ENCODE measurements at places on chromosomes 2 and 18.

DNA sequence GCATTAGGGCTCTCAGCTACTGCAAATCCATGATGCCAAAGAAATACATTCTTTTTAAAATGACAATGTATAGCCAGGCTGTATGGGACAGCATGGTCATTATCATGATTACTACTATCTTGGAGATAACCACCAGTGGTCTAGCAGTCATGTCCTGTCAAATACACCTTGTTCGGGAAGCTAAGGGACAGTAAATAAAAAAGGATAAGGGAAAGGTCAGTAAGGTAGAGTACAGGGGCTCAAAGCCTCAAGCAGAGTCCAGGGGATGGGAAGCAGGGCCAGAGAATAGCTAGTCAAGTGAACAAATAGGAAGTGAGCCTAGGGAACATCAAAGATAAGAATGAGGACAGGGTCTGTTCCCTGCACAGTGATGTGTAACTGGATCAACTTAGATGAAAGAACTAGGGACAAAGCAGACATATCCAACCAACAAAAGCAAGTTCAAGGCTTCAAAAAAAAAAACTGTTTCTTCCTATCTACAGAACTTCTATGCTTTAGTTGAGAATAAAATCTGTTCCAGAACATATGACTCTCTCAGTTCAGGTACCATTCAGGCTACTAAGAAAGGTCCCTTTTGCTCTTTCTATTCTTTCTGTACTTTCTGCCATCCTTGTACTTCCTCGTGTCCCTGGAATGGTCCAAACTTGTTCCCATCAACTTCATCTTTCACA lies 62.9 kb upstream of the EHBP1 start:
- DNase-seq: no peak

GRCh38 chr18:73087282-73087977 lies 219.6 kb upstream of the NETO1 start:
- no peak for DNase-seq

- DNase-seq: no peak
Observed at GRCh38 chr2:10984418-10985135, 72.8 kb downstream of the KCNF1 start.

DNA sequence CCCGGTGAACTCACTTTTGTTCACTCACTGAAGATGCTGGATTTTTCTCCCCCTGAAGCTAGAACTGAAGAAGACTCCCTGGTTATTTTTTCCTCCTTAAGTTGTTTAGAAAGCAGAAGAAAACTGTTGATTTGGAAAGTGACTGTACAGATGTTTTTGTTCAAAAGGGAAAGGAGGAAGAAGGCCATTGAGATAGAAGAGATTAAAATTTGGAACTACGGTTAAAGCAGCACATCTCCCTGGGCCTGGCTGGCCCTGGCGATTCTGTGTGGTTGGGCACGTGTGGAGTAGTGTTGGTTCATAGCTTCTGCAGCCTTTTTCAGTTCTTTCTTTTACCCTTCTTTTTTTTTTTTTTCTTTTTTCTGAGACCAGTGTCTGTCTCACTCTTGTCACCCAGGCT lies 109.2 kb downstream of the MAP4K4 start:
- no peak for DNase-seq

DNA sequence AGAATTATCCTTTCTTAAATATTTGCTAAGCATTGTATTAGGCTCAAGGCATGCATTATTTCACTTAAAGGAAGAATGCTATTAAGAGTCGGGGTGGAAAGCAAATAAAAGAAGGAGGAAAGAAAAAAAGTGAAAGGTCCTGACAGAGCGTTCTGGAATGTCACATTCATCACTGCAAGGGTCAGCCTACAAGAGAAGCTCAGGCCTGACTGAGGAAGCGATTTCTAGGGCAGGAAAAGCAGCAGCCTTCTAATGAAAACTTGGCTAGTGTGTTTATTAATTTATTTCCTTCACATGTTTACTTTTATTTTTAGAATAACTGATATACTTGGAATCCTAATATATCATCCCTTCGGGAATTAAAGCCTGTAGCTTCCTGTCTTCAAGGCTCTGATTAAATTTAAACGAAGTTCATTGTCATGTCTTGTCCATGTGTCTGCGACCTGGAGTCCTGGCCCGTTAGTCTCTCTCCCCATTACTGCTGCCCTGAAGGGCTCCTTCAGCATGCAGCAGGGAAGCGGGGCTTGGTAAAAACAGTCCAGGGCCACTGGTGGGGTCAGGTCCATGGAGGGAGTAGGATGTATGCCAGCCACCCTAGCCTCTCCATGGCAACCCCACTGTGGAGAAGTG lies 119.2 kb upstream of the CCDC68 start:
- DNase-seq: no peak

Measured in kidney glomerular epithelial cell (primary cell).